Vagina (tissue), 2 donors: ENCODE measurements at places on chromosomes 1 and 21.

GRCh38 chr1:25643929-25644328 lies 27.3 kb downstream of the MAN1C1 start:
- DNase-seq: no peak

- no peak for DNase-seq
Observed at GRCh38 chr1:54252371-54252936, 52.5 kb downstream of the MRPL37 start.

DNA sequence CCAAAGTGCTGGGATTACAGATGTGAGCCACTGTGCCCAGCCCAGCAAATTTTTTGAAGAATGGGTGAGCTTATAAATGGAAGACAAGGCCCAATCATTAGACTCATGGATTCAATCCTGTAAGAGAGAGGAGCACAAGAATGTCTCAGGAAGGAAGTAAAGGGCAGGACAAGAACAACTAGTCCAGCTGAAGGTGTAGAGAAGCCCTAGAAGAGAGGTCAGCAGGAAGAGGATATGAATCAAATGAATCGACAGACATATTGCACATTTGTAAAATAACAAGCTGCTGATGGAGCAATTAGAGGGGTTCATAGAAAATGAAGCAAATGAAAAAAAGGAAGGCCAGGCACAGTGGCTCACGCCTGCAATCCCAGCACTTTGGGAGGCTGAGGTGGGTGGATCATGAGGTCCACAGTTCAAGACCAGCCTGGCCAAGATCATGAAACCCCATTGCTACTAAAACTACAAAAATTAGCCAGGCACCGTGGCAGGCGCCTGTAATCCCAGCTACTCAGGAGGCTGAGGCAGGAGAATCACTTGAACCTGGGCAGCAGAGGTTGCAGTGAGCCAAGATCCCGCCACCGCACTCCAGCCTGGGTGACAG lies 74.9 kb downstream of the MIS18A start:
- peak; percentile 52 for DNase-seq

GRCh38 chr1:216535059-216535458 lies 111.8 kb upstream of the USH2A start:
- DNase-seq: no peak
